ENCODE measurements at places on chromosomes 11 and 22.

DNA sequence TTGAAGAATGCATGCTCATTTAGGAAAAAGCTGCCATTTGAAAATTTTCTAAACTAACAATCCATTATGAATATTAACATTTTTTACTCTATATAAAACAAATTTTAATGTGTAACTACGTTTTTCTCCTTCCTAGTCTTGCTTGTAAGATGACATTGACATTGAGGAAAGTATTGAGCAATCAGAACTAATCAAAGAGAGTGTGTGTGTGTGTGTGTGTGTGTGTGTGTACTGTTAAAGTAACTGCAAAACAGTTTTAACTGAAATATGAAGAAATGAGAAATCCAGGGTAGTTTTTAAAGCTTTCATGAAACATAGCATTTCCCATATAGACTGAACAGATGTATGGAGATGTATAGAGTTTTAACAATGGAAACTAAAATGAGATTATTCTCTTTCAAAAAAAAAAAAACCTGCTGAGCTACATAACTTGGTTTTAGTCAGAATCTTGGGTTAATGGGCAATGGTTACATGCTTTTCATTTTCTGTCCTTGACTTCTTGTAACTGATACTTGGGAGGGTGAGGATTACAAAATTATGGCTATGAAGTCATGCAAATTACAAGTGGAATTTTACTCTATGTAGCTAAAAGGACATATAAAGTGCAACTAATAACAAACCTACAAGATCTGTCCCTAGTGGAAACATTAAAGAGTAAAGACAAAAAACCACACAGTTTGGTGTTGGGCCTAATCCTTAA is 2.0 kb downstream of the PDGFD start:
- DNase-seq, result no peak

- no peak for DNase-seq
Measured at GRCh38 chr11:19861171-19861570, 148.5 kb downstream of the NAV2 start.

GRCh38 chr11:9733212-9733611 is 69.3 kb downstream of the SWAP70 start:
- DNase-seq, result no peak

DNA sequence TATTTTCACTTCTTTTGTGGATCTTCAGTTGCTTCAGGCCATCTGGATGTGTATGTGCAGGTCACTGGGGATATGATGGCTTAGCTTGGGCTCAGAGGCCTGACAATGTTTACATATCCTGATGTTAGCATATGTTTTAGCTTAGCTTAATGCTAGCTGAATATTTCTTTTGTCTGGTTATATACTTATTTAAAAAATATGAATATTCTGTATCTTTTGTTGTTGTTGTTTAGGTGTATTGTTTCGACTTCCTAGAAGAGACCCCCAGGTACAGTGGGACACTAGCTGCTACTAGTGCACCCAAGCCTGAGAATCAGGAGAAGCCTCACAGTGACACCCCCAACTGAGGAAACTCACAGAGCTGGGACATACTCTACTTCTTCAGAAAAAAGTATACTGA is at the start of gene KDM4E:
Gene KDM4E, plus strand, starts transcription at position 301 of the 400 bp plus-strand sequence. CDS start 300 bp downstream, outside the sequence.
- no peak for DNase-seq

- DNase-seq, result no peak
Measured at GRCh38 chr11:69587454-69588090, 53.4 kb upstream of the CCND1 start.

DNA sequence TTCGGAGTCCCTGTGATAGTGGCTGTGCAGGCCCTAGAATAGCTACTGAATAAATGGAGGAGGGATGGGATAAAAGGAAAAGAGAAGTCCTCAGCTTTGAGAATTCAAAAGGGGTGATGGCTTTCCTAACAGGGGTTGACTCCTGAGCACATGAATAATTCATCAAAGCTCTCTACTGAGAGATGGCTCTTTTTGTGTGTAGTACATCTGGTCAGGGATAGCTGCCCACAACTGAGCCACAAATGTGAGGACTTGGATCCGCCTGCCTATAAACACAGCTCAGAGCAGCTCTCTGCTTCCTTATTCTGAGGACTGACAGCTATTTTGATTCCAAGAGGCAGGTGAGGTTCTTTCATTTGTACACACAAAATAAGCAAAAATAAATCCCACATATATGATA is 82.3 kb downstream of the USP35 start:
- no peak for DNase-seq

DNA sequence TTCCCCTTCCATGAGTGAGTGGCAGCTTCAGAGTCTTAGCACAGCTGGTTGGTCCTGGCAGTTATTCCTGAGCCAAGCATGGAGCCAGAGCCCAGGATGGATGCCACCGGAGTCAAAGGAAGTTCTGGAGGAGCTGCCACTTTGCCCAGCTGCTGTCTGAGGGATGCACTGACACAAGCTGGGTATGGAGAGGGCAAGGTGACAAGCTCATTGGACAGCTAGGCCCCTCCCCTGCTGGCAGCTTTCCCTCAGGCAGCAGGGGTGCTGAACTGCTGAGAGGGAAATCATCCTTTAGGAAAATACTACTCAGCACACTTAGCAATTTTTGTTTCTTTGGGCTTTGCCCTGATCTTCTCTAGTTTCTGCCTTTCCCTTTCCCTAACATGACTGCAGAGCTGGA is 99.3 kb upstream of the SESN3 start:
- no peak for DNase-seq

GRCh38 chr22:20816559-20816958 is 42.1 kb downstream of the PI4KA start:
- DNase-seq, result no peak

DNA sequence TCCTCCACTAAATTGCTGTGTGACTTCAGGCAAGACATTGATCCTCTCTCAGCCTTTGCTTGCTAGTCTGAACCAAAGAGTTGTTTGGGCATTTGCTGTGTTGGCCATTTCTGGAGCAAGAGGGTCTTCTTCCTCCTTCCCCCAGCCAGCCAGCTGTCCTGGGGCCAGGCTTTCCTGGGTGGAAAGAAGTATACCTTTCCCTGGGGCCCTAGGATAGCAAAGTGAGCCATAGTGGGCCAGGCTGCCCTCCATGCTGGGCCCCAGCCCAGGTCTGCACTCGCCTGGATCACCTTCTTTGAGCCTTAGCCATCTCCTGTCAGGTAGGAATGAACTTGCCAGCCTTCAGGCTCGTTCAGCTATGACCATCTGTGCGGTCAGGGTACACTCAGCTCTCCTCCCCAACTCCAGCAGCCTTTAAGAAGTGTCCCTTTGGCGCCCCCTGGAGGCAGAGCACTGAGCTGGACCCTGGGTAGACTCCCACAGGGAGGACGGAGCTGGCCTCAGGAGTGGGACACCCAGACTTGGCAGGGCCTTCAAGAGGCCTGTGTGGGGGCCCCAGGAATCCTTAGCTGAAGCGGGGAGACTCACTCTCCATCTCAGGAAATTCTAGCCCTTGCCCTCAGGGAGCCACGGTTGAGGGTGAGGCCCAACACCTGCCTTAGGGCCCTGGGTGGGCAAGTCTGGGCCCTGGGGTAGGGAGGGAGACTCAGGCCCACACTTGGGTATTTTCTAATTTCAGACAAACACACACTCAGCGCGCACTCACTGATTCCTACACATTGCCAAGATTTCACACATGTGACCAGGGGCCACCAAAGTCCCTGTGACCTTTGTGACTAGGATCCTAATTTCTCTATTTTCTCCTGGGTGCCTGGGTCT is 35.6 kb upstream of the TPBGL start:
- peak; percentile 82 for DNase-seq

GRCh38 chr11:125569915-125570621 is 791 bp downstream of the EI24 start:
- no peak for DNase-seq

DNA sequence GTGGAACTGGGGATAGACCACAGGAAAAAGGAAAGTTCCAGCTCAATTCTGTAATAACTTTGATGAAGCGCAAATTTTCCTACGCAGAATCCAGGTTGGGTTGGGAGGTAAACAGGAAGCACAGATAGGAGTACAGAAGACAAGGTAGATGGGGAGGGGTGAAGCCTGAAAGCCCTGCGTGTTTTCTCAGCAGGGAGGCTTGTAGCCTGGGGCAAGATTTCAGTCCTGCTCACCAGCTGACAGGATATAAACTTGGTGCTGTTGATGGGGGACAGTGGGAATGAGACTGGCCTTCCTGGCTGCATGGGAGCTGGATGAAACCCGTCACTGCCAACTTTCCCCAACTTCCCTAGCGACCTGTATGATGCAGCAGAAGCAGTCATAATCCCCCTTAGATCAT is 114.9 kb downstream of the ARHGAP32 start:
- no peak for DNase-seq

DNA sequence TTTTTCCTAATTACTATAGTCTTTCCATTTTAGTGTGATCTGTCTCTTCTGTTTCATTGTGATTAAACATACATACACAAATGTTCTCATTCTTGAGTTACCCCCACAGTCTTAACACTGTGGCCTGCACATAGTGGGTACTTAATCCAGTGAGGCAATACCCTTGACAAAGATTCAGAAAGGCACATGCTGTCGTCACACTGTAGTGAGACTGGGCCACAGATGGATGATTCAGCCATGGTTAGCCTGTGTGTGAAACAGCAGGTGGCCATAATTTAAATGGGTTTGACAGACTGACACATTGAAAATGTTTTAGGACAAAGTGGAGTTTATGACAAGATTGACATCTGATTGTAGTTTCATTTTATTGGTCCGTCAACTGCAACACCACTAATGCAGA is 313.1 kb downstream of the C11orf87 start:
- no peak for DNase-seq

DNA sequence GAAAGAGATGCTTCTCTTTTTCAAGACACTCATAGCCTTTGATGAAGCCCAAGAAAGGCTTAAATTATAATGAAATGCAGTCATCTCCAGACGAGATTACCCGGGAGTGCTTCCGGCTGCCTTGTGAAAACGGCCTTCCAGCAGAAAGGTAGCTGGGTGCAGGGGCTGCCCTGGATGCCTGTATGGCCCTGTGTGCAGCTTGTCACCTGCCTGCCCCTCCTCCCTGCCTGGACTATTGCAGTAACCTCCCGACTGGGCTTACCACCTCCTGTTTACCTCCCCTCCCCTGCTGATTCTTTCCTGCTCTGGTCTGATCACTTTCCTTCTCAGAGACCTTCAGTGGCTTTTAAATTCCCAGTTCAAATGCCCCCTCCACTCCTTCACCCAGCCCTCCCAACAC is 126.4 kb upstream of the SYT13 start:
- no peak for DNase-seq

DNA sequence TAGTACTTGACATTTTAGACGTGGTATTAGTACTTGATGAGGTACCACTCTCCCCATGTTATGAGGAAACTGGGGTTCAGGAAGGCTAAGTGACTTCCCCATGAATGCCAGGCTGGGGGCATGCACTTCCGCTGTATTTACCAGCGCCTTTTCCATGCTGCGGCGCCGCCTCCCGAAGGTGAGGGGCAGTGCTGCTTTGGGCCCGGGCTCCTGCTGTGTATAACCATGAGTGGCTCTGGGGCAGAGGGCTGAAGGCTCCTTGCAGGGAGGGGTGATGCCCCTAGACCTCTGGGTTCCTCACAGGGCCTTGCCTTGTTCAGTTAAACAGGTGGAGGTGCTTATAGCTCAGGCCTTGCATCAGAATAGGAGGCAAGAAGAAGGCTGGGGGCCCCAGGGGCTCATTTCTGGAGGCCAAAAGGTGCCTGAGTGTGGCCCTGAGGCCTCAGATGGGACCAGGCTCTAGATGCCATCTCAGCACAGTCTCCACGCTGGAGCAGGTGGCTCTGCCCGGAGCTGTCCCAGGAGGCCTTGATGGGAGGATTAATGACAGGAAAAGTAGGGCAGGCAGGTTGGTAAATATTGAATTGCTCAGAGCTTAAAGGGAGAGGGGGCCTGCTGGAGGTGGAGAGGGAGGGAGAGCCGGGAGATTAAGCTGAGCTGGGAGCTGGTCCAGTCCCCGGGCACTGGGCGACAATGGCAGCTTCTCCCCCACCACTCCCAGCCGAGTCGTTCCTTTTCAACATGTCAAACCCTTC is 129.6 kb downstream of the CEP164 start:
- no peak for DNase-seq

GRCh38 chr11:1772270-1773130 is 8.8 kb upstream of the CTSD start:
- peak; percentile 46 for DNase-seq

GRCh38 chr11:63534895-63535461 is 1.6 kb upstream of the PLAAT4 start:
- no peak for DNase-seq

- no peak for DNase-seq
Measured at GRCh38 chr11:125766251-125766650, 12.4 kb downstream of the PATE2 start.

DNA sequence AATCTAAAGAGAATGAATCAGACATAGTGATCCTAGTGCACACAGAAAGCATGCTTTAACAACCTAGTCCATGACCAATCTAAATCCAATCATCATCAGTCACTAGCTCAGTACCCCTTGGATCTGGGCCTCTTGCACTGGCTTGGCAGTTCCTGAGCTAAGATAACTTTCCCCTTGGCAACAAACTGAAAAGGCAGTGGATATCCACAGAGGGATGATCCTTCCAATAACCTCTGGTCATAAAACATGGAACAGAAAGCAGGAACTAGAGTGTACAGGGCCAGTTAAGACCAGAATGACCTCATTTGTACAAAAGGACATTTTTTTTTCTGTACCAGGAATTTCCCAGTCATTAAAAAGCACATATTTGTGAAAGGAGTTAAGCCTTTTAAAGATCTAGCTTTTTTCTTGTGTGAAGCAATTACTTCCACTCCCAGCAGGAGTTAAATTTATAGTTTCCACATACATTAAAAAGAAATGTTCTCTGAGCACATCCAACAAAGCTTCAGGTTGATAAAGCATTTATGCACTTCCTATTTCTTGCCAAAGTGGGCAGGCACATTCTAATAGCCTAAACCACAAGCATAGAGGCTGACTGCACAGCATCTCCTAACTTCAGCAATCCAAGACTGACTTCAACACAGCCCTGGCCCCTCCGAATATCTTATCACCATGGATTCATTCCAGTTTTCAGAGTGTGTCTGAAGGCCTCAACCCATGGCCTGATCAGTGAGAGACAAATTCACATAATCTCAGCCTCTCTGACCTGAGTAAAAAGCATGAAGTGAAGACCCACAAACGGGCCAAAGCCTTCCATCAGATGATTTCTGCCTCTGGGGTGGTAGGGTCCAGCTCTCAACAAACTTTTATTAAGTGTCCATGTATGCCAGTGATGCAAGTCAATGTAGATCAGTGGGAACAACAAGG is 29.9 kb downstream of the GUCY1A2 start:
- no peak for DNase-seq

DNA sequence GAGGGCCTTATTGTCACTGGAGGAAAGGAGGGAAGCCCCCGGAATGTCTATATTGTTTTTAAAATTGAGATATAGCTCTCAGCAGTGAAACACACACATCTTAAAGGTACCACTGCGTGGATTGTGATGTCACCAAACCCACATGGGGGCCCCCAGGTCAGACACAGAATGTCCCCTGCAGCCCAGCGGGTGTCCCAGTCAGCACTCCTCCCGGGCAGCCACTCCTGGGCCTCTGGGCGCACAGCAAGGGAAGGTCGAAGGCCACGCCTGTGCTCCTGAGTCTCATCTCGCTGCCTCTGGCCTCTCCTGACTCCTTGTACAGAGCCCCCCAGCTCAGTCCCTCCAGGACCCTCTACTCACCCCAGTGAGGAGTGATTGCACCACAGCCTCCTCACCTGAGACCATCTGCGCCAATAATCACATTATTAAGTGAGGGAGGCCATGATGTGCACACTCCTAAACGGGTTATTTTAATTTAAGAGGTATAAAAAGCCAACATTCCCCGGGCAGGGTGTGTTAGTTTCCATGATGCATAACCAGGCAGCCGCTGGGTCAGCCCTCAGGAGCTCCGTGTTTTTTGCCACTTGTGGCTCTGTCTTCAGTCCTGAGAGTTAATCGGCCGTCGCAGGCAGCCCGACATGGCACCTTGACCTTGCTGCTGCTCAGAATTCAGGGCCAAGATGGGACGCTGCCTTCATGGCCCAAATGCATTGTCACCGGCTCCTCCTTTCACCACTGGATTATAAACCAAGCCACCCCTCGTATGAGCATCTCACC is 1089.3 kb downstream of the BRD1 start:
- no peak for DNase-seq
